T47D (cell line): ENCODE measurements at places on chromosomes 12 and 14.

DNA sequence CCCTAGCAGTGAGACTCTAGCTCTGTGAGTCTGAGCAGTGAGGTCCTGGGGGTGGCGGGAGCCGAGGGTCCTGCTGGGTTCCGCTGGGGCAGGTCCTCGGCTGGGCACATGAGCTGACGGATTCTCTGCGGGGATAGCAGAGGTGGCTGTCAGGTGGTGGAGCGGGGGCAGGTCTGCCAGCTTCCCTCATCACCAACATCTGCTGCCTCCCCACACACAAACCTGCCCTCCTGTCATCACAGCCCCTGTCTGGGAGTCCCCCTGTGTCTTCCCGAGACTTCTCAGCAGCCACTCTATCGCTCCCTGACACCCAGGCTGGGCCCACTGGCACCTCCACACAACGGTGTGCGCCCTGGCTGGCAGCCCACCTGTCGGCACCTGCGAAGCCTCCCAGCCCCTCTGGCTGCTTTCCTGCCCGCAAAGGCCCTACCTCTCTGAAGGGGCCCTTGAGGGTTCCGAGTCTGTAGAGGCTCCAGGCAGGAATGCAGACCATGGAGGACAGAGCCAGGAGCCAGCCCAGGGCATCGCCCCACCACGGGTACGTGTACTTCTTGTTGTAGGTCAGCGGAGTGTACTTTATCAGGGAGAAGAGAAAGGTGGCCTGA is 7.1 kb upstream of the SLC6A12 start:
- no peak for DNase-seq

DNA sequence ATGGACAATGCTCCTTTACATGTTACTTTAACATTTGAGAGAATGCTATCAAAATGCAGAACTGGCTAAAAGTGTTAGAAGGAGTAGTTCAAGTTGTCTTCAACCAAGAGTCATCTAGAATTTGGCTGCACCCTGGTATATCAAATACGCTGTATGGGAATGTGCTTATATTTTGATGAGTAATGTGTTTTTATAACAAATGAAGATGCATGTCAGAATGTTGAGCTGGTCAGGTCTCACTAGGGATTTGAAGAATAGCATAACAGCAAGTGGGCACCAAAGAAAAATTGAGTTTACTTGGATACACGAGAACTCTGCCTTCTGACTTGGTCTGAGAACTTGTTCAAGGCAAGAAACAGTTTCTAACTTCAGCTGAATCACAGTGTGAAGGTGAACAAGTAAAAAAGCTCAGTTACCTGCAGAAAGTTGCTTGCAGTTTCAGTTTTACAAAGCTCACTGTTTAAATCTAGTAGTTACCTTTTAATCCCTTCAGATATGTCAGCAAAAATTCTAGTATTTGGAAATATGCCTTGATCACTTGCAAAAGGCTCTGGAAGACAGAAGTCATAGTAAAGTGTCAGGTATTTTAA is 82.3 kb downstream of the PDE3A start:
- no peak for DNase-seq

- DNase-seq = no peak
Observed at GRCh38 chr12:29374913-29375312, 6.1 kb downstream of the ERGIC2 start.

DNA sequence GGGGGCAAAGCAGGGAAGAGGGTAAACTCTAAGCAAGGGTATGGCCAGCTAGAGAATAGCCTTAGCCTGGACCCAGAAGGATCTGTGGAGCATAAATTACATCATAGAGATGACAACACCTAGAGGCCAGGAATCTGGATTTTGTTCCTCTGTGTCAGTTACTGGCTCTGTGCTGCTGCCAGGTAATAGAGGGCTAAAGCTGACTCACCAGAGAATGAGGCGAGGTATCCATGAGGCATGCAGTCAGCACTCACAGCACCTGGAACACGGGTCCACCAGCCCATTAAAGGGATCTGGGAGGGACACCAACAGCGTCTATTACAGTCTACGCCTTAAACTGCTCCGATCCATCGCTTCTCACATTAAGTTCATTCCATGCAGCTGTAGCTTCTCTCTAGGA is 74.9 kb upstream of the CMKLR1 start:
- DNase-seq = no peak

DNA sequence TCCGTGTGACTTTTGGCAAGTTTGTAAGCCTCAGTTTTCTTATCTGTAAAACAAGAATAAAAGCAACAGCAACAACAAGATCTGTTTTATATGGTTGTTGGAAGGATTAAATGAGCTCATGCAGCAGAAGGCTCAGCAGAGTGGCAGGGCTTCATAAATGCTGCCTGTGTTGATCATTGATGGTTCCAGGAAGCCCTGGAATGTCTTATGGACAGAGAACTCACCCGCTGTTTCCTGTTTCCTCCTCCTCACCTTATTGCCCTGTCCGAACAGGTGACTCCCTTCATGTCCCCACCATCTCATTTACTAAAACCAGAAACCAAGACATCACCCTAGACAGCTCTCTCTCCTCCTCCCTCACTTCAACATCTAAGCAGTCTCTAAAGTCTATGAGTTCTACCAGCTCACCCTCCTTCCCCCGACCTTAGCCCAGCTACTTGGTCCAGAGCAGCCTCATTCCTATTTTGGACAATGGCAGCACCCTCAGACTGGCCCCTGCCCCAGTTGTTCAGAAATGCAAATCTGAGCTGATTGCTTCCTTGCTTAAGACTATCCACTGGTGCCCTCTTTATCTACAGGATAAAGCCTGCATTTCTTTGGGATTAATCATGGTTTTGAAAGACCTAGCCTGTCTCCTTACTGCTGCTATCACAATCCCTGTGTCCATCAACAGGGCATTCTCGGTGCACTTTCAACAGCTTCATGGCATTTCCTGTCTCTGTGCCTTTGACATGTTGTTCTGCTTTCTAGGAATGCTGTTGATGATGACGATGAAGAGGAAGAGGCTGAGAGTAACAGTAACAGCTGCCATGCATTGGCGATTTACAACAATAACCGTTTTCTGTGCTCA is 21.4 kb upstream of the GSG1 start:
- no peak for DNase-seq

DNA sequence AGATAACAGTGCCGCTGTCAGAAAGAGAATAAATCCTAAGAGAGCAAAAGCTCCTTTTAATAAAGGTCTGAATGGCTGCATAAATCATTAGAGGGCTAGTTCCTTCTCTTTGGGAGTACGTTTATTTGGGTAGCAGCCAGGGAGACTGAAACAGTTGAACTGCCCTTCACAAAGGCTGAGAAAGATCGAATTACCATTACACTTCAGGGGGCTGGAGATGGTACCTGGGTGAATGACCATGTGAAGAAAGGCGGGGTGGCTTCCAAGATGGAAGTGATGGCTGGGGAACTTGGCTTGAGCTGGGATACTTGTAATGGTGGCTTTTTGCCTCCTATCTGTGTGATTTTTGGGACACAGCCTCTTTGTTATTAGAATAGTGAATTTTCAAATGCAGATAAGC is 1.7 kb upstream of the FGD4 start:
- no peak for DNase-seq

- DNase-seq = no peak
Observed at GRCh38 chr12:66915306-66915904, 236.5 kb upstream of the GRIP1 start.

DNA sequence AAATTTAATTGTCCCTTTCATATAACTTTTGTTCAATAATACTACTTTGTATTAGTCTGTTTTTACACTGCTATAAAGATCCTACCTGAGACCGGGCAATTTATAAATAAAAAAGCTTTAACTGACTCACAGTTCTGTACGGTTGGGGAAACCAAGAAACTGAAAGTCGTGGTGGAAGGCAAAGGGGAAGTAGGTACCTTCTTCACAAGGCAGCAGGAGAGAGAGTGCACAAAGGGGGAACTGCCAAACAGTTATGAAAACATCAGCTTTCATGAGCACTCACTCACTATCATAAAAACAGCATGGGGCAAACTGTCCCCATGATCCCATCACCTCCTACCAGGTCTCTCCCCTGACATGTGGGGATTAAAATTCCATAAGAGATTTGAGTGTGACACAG is 1069.0 kb downstream of the FSCB start:
- no peak for DNase-seq

GRCh38 chr14:102046337-102047278 is 40.2 kb downstream of the HSP90AA1 start:
- peak; percentile 96 for DNase-seq

DNA sequence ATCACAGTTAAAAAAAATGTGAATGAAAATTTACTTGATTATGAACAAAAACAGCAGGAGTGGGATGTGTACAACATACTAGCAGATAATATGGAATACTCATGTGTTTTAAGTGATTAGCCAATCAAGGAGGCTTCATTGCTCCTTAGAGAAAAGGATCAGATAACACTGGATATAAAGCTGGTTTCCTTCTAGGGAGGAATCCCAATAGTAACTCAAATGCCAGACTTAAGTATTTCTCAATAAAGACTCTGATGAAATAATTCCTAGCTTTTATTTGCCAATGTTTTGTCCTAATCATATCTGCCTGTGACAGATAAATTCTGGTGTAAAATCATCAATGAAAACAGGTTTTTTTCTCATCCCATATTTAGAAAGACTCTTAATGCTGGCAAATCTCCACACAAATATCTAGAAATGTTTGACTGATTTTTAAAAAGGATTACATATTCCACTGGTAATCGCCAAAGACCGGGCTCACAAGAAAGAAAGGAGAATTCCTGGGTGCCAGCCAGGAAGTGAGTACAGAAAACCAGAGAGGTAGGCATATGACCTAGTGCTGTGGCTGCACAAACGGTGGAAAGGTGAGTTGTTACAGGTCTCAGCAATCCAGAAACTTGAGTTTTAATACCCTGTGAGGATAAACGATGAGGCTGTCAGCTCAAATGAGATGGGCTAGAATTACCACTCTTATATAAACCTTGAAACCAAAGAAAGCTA is 108.6 kb upstream of the TTC7B start:
- DNase-seq = no peak

DNA sequence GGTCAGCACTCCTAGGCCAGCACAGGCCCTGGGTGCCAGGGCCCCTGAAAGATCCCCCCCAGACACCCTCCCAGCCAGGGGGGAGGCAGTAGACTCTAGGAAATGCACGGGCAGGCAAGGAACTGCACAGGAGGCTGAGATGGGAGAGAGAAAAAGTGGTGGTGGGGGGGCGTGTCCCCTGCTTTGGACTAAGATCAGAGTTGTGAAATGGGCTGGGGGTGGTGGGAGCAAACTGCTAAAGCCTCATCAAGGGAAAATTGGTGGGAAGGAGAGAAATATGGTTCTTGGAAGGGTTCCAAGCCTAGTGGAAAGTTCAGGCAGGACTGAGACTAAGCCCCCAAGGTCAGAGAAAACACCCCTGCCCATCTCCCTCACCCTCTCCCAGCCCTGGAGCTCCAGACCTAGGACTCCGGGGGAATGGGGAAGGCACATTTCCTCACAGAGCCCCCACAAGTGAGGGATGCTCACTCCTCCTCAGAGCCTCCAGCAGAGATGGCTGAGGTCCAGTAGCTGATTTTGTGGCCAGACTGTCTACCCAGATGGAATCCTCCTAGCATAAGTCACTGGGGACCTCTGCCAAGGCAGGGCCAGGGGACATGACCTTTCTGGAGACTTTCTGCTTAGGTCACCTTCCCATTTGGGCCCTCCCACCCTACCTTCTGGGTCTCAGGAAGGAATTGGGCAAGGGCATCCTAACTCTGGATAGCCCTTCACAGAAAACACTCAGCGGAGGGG is 29.8 kb downstream of the FIGNL2 start:
- no peak for DNase-seq

DNA sequence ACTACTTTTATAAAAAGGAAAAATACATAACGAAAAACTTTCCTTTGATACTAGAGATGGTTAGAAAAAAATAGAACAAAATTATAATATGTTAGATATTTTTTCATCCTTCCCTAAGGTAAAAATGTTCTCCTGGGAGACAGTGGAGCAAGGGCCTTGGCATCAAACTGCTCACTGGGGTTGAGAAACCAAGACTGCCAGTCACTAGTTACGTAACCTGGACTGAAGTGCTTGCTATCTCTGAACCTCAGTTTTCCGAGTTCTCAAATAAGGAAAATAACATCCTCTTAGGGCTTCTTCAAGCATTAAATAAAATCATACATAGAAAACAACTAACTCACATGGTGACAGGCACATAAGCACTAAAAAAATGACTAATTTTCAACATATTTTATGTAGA is 48.2 kb upstream of the FRMD6 start:
- no peak for DNase-seq

- DNase-seq = peak; percentile 1
Observed at GRCh38 chr12:5889381-5890047, 55.5 kb downstream of the ANO2 start.

DNA sequence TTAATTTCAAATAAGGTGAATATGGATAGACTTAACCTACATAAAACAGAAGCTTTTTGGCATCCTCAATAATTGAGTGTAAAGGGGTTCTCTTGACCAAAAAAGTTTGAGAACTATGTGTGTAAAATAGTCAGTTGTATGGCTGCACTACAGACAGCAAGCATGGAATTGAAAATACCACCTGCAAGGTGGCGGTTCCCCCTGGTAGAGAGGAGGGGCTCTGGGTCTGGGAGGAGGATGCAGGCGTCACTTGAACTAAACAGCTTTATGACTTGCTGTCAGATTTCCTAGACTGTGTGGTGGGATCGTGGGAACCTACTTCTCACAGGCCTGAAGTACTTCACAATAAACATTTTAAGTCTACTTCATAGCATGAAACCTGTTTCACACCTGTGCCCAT is 6.3 kb downstream of the EVL start:
- DNase-seq = no peak

DNA sequence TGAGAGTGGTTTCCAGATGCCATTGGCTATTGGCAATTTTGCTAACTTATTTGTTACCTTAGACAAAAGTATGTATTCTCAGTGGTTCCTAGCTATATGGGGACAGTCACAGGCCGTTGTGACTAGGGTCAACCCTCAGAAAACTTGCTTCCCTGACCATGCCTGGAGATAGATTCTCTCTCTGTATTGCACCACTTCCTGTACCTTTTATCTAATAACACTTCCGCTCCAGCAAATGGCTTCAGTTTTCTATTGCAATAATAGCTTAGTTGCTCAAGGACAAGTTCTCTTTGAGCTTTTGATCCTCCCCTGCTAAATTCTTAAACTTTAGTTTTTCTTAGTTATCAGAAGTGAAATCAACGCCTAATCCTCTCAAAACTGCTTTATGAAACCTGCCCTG is 338.0 kb downstream of the RMST start:
- no peak for DNase-seq

DNA sequence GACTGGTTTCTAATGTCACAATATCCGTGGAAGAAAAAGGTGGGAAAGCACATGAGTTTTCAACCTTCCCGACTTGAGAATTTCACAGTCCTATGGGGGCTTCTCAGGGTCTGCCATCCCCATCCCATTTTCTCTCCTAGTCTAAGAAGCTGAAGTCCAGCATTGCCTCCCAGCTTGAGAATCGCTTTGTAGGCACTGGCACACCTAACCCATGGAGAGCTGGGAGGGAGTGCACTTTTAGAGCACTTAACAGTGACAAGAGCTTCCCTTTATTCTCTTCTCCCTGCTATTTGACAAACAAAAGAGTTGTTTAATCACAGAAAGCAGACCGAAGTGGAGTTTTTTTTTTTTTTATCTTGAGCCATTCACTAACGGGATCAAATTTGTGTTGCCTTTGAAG is 22.8 kb upstream of the SRRM4 start:
- no peak for DNase-seq

GRCh38 chr12:131536766-131537165 is 174.1 kb upstream of the SFSWAP start:
- no peak for DNase-seq

GRCh38 chr12:51960890-51961289 is 9.4 kb downstream of the ACVR1B start:
- DNase-seq = no peak

- DNase-seq = peak; percentile 46
Observed at GRCh38 chr12:89671469-89671868, 37.2 kb downstream of the ATP2B1 start.
